ENCODE measurements at places on chromosomes 2 and 18. TPM values are rescaled to one million over a fixed set of nuclear protein-coding genes. Genes with fewer than 3 reads are reported as not detected.

- no peak overlapping the region for H3K4me3 ChIP-seq
- no peak overlapping the region for H3K27ac ChIP-seq
- H3K36me3 ChIP-seq: no peaks in the 10 kb centered on the region
Observed at GRCh38 chr2:167962436-167963226, 284.8 kb downstream of the STK39 start.

GRCh38 chr2:117411983-117412382, 402.5 kb upstream of the DDX18 start:
- no peaks in the 10 kb centered on the region for H3K4me1 ChIP-seq
- DNase-seq: no peak
- no peak overlapping the region for H3K27ac ChIP-seq
- no peaks in the 10 kb centered on the region for H3K36me3 ChIP-seq
- H3K27me3 ChIP-seq: no peaks in the 10 kb centered on the region

GRCh38 chr18:51279367-51279984, 82.0 kb upstream of the MEX3C start:
- no peak overlapping the region for H3K27ac ChIP-seq
- no peak overlapping the region for H3K4me3 ChIP-seq
- no peaks in the 10 kb centered on the region for H3K27me3 ChIP-seq

DNA sequence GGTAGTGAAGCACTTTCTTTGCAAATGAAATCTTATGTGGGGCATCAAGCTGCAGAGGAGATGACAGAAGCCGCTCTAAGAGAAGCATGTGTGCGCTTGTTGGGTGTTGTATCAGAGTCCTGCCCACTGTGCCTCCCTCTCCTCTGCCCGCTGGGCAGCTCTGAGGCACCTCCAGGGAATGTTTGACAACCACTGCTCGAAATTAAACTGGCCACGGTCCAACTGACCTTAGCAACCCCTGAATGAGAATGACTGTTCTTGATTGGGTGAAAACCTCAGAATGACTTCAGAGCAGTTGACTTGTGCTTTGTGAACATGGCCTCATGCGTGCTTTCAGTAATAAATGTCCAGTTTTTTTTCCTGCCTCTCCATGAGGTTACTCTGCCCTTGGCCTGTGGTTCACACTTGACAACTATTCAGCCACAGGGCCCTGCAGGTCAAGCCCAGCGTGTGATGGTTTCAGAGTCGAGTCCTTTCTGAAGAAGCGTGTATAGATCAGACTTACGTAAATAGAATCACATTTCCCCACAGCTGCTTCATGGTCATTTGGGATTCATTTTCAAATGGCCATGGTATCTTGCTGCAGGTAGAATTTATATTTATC, 94.9 kb downstream of the SLC4A3 start:
- H3K36me3 ChIP-seq: no peaks in the 10 kb centered on the region
- H3K4me1 ChIP-seq: no peaks in the 10 kb centered on the region
- no peak overlapping the region for H3K27ac ChIP-seq
- peak; percentile 52 for DNase-seq

- H3K4me3 ChIP-seq: peak overlapping the region; percentile 33
- H3K27me3 ChIP-seq: no peaks in the 10 kb centered on the region
- no peaks in the 10 kb centered on the region for H3K36me3 ChIP-seq
Observed at GRCh38 chr2:126885751-126886210, 12.9 kb upstream of the TEX51 start.

GRCh38 chr18:25998461-25998860, 92.0 kb downstream of the SS18 start:
- no peaks in the 10 kb centered on the region for H3K36me3 ChIP-seq
- no peak overlapping the region for H3K27ac ChIP-seq
- no peak for DNase-seq
- no peaks in the 10 kb centered on the region for H3K4me1 ChIP-seq
- no peak overlapping the region for H3K4me3 ChIP-seq
- H3K27me3 ChIP-seq: no peaks in the 10 kb centered on the region

- H3K4me1 ChIP-seq: no peaks in the 10 kb centered on the region
- H3K4me3 ChIP-seq: no peak overlapping the region
- DNase-seq: no peak
- H3K36me3 ChIP-seq: no peaks in the 10 kb centered on the region
- no peaks in the 10 kb centered on the region for H3K27me3 ChIP-seq
Observed at GRCh38 chr18:47346016-47346415, 94.6 kb upstream of the SKOR2 start.

DNA sequence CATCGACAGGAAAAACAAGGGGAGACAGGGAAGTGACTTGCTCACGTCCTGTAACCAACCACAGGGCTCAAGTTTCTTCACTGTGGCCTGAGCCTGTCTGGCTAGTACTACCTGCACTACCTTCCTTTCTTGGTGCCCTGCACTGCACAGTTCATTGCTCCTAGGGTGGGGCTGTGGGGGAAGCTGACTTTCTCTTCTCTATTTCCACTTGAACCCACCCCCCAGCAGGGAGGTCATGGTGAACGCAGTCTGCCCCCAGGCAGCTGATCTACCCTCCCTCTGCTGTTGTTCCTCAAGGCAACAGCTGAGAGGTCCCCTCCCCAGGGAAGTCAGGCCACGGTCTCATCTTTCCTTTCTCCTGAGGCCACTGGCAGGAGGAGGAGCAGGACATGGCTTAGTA, 532.1 kb downstream of the SOX11 start:
- no peak for DNase-seq
- no peak overlapping the region for H3K27ac ChIP-seq
- no peaks in the 10 kb centered on the region for H3K36me3 ChIP-seq
- H3K4me3 ChIP-seq: no peak overlapping the region

DNA sequence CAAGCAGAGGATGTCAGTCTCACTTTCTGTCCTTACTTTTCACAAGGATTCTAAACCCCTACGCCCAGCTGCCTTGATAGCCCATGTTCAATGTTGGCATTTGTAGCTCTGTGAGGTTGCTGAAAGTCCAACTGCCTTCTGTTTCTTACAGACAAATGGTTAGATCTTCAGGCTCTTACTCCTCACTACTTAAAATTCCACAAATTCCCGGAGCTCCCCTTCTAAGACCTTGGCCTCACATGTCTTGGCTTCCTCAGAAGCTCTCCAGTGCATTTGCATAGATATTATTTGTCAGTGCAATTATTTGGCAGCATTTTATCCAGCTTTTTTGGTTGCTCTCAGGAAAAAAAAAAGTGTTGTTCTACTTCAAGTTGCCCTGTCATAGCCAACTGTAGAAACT, 453.7 kb upstream of the CELF4 start:
- H3K27me3 ChIP-seq: no peaks in the 10 kb centered on the region
- no peaks in the 10 kb centered on the region for H3K4me1 ChIP-seq
- H3K4me3 ChIP-seq: no peak overlapping the region
- no peak overlapping the region for H3K27ac ChIP-seq
- no peaks in the 10 kb centered on the region for H3K36me3 ChIP-seq

DNA sequence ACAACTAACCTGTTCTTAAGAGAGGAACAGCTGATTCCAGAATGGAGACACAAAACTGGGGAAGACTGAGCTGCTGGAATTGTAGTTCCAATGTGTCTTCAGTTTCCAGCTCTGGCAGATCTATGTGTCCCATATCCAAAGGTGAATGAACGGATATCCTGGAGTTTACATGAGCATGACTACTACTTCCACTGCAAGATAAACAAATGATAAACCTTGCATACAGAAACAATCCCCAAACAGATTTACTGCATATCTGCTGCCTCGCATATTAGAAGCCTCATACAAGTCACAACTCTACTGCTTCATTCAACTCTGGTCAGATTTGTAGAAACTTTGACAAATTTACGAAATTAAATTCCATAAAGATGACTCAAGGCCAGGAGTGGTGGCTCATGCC, 15.0 kb downstream of the RTTN start:
- DNase-seq: no peak
- no peaks in the 10 kb centered on the region for H3K4me1 ChIP-seq
- no peak overlapping the region for H3K27ac ChIP-seq
- H3K27me3 ChIP-seq: no peaks in the 10 kb centered on the region

DNA sequence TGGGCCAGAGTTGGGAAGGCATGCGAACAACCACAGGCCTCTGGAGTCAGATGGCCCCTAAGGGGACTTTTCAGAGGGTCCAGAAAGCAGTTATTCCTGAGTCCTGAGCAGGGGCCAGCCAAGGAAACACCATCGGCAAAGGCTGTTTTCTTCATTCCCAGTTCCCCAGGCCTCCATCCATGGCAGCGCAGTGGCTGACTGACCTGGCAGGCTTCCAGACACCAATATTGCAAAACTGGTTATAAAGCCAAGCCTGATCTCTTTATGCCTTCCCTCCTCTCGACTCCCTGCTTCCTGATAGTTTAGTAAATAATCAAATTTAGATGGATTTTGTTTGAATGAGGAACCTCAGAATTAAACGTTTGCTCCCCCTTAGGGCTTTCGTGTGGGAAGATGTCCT, 133.4 kb upstream of the ITGA6 start:
- H3K4me1 ChIP-seq: no peaks in the 10 kb centered on the region
- no peaks in the 10 kb centered on the region for H3K36me3 ChIP-seq
- DNase-seq: no peak
- H3K27ac ChIP-seq: no peak overlapping the region

DNA sequence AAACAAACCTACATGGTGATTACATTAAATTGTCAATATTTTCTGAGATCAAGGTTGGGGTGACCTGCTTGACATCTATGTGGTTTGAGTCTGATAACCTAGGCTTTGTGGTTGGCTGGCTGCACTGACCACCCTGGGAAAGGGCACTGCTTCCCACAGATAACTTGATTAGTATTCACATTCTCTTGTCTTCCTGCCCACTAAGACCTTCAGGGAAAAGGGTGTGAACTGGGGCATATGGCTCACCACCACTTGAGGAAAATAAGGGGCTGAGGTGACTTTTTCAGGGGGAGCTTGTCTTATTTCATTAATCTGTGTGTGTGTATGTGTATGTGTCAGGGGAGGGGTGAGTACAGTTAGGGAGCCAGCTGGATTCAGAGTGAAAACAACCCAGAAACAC, 1.5 kb downstream of the SMYD1 start:
- no peaks in the 10 kb centered on the region for H3K36me3 ChIP-seq
- no peaks in the 10 kb centered on the region for H3K4me1 ChIP-seq
- H3K27ac ChIP-seq: no peak overlapping the region
- no peak overlapping the region for H3K4me3 ChIP-seq
- no peak for DNase-seq

DNA sequence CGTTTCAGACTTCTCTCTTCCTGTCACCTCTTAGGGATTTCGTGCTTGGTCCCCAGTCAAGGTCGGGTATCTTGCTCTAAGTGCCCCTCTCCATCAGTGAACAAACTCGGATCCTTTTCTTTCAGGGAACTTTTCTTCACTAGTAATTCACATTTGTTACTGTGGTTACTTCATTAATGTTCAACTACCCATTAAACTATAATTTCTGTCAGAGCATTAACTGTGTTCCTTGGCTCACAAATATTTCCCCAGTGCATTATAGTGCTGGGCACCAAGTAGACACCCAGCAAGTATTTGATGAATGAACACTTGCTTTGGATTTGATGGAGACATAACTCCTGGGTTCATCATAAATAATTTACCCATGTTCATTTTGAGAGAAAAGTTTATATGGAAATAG, 209.7 kb upstream of the KCNJ3 start:
- no peaks in the 10 kb centered on the region for H3K36me3 ChIP-seq
- H3K27me3 ChIP-seq: no peaks in the 10 kb centered on the region
- no peak overlapping the region for H3K27ac ChIP-seq
- no peak for DNase-seq
- H3K4me1 ChIP-seq: no peaks in the 10 kb centered on the region

DNA sequence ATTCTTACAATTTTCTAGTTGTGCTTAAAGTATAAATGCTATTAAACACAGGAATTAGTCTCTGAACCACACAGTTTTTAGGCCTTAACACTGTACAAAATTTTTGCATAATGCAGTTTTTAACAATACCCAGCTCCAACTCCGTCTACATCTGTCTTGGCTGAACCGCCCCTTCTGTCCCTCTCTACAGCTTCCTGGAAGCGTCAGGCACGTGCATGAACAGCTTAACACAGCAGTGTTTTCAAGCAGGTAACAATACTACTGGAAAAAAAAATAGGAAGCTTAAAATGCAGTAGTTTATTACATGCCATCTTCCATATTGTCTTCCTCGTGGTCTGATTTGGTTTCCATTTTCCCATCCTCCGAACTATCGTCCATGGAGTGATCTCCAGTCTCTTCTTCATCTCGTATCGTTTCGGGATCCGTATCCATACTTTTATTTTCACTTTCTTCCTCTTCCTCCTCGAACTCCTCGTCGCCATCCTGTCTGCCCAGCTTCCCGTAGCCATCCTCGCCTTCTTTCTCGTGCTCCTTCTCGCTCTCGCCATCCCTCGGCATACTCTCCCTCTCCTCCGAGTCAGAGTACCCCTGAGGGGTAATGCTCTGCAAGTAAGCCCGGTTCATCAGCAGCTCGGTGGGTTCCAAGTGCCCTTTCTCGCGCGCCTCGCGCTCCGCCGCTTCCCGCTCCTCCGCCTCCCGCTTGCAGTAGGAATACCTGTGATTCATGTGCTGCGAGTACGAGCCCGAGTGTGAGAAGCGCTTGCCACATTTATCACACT, 130.6 kb downstream of the ZEB2 start:
- no peak for DNase-seq
- no peak overlapping the region for H3K4me3 ChIP-seq
- peaks cover 13% of the 10 kb centered on the region for H3K36me3 ChIP-seq
- H3K27me3 ChIP-seq: no peaks in the 10 kb centered on the region
- no peaks in the 10 kb centered on the region for H3K4me1 ChIP-seq

GRCh38 chr2:234288974-234289455, 207.9 kb downstream of the ARL4C start:
- no peaks in the 10 kb centered on the region for H3K4me1 ChIP-seq
- no peaks in the 10 kb centered on the region for H3K27me3 ChIP-seq
- no peaks in the 10 kb centered on the region for H3K36me3 ChIP-seq
- no peak overlapping the region for H3K27ac ChIP-seq
- H3K4me3 ChIP-seq: no peak overlapping the region

GRCh38 chr2:84894758-84895520, 10.5 kb upstream of the TMSB10 start:
- H3K27me3 ChIP-seq: no peaks in the 10 kb centered on the region
- peaks cover 5% of the 10 kb centered on the region for H3K4me1 ChIP-seq
- no peak overlapping the region for H3K27ac ChIP-seq
- no peak overlapping the region for H3K4me3 ChIP-seq

DNA sequence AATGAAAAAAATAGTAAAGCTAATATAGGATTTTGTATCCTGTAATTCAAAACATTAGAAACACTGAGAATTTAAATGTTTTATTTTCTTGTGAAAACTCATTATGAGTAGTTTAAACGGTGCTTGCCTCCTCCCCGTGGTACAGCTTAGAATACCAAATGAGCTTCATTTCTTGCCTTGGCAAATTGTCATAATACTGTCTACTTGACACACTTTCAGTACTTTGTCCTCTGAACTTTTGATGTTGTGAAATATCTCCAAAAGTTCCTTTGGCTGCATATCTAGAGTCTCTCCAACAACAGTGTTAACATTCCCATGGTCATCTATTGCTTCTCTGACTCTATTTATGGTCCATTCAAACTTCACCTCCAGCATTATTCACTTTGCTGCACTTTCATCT, 61.9 kb upstream of the EPB41L5 start:
- DNase-seq: no peak
- H3K27ac ChIP-seq: no peak overlapping the region
- no peaks in the 10 kb centered on the region for H3K36me3 ChIP-seq
- H3K4me1 ChIP-seq: no peaks in the 10 kb centered on the region

GRCh38 chr2:70385966-70386595, 84.2 kb upstream of the FAM136A start:
- H3K4me3 ChIP-seq: no peak overlapping the region
- no peak for DNase-seq
- no peak overlapping the region for H3K27ac ChIP-seq
- H3K4me1 ChIP-seq: no peaks in the 10 kb centered on the region

GRCh38 chr18:712401-713134, at the start of gene ENOSF1:
TSS of gene ENOSF1 (minus strand) at chr18:712630. CDS start at chr18:712587, 43 bp downstream.
- no peaks in the 10 kb centered on the region for H3K27me3 ChIP-seq
- DNase-seq: peak; percentile 54

CTAGE1 gene
- not detected for total RNA-seq

ALK gene
- not detected for total RNA-seq

ASB3 gene
- total RNA-seq: 3.4 TPM

BCL2L11 gene
- 3.5 TPM for total RNA-seq

TGFA gene
- total RNA-seq: 1.8 TPM

ASNSD1 gene
- 18.1 TPM for total RNA-seq

VWA3B gene
- not detected for total RNA-seq

IL36RN gene
- not detected for total RNA-seq

CAD gene
- 63.4 TPM for total RNA-seq
